ENCODE measurements at places on chromosomes 5 and 9.

DNA sequence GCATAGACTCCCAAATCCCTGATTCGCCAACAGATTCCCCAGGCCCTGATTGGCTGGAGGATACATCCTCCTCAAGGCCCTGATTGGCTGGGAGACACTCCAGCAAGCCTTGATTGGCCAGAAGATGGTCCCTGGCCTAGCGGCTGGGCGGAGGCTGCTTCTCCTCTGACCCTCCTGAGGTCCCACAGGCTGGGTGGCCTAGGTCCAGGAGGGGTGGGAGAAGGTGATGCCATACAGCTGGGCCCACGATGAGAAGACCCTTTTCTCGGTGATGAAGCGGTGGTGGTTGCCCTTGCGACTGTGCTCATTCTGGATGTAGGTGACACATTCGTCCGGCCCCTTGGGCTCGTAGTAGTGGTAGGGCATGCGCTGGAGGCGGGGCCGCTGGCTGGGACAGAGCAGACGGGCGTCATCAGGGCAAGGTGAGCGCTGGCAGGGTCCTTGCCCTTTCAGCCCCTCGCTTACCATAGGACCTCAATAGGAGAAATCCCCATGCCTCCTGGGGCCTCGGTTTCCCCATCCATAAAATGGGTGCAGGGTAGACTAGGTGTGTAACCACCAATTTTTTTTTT lies 9.0 kb upstream of the AK1 start:
- peak; percentile 59 for DNase-seq

DNA sequence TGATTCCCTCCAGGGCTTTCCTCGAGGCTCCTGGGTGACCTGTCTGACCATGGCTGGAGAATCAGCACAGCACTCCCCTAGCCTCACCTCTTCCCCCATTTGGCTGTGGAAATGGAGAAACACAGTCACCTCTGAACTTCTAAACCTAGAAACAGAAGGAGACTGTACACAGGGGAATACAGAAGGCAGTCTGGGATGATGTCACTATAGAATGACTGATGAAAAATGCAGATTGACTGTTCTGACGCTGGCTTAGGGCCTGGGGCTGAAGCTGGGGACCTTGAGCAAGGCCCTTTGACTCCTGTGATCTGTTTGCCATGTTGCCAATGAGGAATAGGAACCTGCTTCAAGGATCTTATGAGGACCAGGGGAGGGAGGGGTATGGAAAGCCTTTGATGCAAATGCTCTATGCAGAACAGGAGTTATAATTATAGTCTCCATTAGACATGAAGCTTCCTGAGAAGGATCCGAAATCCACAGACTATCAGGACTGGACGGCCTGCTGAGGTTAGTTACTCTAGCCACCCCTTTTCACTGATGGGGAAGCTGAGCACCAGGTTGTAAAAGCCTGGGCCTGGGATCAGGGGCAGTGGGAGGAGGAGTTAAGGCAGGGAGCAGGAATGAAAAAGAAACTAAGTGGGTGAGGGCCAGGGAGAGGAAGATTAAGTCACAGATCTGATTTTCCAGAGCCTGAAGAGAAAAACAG lies 24.4 kb upstream of the ANXA6 start:
- no peak for DNase-seq

GRCh38 chr9:94853887-94854286 lies 127.4 kb downstream of the AOPEP start:
- DNase-seq, result no peak

GRCh38 chr5:154868702-154869101 lies 10.3 kb downstream of the CNOT8 start:
- DNase-seq, result no peak

DNA sequence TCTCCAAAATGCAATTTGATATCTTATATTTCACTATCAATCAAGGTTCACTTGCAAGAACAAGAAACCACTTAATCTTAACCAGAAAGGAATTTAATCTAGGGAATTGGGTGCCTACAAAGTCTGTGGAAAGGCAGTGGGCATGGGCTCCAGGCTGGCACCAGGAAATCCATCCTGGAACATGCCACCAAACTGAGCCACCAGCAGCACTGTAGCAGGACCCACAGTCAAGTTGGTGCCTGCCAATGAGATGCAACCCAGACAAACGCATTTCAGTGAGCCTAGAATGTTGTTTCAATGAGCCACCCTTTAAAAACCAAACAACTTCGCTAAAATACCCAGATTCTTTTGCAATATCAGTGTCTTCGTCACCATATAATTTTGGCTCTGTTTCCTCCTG lies 71.1 kb downstream of the PRKACG start:
- DNase-seq, result no peak

- no peak for DNase-seq
These were observed 273.3 kb upstream of the ANKRD55 start for GRCh38 chr5:56506211-56506965.

- no peak for DNase-seq
These were observed 1.4 kb upstream of the GDNF start for GRCh38 chr5:37841203-37841602.

DNA sequence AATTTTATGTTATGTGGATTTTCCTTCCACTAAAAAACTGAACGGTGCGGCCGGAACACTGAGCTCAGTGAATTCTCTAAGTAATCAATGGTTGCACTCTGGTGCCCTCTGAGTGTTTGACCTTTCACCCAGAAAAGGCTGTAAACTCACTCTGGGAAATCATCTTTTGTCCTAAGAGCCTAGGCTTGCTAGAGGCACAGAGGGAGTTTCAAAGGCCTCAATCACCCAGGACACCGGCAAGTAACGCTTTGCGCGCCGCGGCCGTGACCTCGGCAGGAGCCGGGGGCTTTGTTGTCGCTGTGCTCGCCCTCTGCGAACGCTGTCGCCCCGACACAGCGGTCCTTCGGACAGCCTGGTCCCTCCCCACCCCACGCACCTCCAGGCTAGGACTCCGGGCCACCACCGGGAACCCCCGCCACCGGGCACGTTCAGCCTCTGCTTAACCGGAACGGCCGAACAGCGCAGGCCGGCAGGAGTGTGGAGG lies 703 bp downstream of the ISCA1 start:
- no peak for DNase-seq

GRCh38 chr9:126347093-126347492 lies 20.5 kb downstream of the MVB12B start:
- DNase-seq, result no peak

GRCh38 chr5:180130876-180131740 lies 59.5 kb upstream of the RNF130 start:
- DNase-seq, result peak; percentile 55

GRCh38 chr9:18905883-18906629 lies 127.0 kb downstream of the SAXO1 start:
- DNase-seq, result no peak

- DNase-seq, result no peak
These were observed 226.1 kb upstream of the NMUR2 start for GRCh38 chr5:152631221-152631620.

GRCh38 chr5:73514418-73514817 lies 16.2 kb downstream of the BTF3 start:
- DNase-seq, result no peak

DNA sequence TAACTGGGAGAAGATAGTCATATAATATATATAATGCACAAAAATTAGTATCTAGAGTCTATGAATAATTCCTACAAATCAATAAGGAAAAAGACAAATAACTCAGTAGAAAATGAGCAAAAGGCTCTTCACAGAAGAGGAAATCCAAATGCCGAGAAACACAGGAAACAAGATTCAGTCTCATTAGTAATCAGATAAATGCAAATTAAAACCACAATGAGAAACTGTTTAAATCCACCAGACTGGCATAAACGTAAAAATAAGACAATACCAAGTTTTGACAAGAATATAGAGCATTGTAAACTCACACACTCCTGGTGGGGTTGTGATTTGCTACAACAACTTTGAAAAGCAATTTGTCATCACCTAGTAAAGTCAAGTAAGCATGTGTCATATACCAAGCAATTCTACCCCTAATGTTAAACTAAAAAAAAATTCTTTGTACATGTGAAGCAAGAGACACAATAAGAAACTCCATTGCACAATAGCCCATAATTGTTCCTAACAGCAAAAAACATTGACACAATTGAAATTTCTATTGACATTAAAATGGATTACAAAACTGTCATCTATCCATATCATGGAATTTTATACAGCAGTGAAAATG lies 21.0 kb upstream of the UBLCP1 start:
- DNase-seq, result no peak

GRCh38 chr9:73470766-73471165 lies 319.1 kb downstream of the ANXA1 start:
- no peak for DNase-seq

DNA sequence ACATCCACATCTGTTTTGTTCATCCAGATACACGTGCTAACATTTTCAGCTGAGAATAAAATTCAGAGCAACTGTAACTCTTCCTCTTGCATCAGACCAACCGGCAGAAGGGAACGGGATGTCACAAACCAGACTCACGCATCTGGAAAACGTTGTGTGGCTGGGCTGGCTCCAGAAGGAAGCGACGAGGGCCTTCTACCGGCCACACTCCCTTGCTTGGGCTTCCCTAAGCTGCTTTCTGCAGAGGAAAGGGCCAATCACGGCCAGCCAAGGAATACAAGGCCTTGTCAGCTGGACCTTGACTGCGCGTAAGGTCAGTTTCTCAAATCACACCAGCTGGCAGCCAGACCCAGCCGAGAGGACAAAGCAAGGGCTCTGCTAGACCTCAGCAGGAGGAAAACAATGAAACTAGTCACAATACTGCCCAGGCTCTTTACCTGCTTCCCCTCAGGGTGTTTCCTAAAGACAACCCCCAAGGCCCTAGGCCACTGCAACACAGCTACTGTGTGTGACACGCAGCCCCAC lies 106.1 kb downstream of the THBS4 start:
- DNase-seq, result peak; percentile 79

DNA sequence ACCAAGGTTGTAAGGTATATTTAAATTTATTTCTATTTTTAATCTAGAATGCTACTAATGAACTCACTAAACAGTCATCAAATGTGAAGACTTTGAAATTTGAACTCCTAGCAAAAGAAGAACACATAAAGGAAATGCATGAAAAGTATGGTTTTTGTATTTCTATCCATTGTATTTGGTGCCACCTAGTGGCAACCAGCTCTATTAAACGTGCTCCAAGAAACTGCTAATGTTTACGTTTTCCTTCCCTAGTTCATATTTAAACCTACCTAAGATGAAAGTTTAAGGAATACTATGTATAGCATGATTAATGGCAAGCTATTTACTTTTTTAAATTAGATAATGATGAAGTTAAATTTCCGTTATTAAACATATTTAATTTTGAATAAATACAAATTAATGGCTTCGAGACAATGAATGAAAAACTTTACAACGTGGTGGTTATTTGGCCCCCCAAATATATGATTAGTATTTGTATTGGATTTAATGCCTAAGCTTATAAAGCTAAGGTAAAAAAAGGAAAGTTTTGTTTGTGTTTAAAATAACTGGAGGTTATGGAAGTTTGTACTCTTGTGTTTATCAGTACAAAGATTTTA lies 115.9 kb upstream of the SH3GL2 start:
- no peak for DNase-seq

DNA sequence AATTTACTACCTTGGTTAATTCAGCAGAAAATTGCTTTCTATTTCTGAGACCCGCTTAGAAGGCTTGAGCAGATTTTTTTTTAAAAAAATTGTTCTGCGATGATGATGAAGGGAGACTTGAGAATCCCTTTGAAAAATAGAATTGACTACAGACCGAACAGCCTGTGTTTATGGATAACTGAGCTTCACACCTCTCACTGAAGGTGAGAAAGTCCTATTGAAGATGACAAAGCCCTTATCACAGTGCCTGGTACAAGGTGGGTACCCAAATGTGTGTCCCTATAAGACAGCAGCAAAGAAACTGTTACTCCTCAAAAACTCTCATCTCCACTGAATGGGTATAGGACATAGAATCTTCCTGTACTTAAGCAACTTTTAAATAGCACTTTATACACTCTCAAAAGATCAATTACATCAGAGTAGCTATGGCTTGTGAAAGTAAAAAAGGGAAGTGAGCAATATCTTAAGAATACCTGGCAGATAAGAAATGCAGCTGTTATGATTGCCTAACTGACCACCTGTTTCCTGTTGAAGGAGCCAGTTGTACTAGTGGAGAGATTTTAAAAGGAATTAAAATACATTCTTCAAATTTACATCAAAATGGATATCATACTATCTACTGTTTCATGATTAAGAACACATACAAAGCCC lies 419.7 kb downstream of the CHSY3 start:
- no peak for DNase-seq

DNA sequence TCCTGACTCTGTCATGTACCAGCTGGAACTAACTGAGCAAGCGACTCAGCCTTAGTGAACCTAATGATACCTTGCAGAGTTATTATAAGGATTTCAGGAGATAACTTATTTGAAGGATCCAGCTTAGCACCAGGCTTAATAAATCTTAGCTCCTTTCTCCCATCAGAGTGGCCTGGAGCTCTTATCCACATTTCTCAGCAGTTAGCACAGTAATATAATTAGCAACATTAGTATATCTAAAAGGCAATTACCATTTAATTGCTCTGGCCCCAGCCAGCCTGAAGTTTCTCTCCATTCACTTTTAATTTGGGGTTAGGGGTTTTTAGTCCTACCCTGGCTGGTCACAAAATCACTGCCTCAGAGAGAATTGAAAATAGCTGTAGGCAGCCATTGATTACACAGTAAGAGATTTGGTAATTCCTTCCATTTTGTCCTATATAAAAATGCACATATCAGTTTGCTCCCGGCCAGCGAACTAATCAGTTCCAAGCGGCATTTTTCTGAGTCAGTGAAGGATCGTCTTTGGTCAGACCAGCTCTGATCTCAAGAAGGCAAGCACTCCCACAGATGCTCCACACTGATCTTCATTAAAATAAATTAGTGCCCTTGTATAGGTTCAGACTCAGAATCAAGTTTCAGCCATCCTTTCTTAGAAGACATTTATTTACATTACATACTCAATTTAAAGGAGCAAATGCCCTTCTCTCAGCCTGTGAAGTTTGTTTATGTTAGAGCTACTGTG lies 56.6 kb downstream of the SNCAIP start:
- no peak for DNase-seq

GRCh38 chr5:132772291-132773070 lies 4.6 kb downstream of the SEPTIN8 start:
- no peak for DNase-seq

DNA sequence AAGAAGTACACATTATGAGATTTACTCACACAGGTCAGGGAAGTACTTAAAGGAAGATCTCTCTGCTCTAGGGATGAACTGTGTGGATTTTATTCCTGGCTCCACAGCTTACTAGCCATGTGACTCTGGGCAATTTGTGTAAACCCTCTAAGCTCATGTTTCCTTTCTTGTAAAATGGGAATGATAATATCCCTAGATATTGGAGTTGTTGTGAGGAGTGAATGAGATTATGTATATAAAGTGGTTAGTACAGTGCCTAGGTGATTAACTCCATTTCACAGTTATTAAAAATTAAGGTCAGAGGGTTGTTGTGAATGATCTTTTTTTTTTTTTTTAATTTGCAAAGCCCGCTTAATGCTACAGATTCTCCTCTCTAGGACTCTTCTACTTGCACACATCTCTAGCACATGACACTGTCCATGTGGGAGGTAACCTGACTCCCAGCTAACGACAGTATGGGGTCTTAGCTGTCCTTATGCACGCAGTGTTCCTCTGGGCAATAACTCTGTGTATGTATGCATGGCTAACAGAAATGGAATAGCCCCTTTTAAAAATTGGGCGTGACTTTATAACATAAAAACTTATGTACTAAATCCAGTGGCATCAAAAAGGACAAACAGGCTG lies 23.9 kb upstream of the MYOT start:
- DNase-seq, result no peak

- DNase-seq, result no peak
These were observed 41.1 kb upstream of the DAP start for GRCh38 chr5:10801931-10802666.

GRCh38 chr5:159955056-159955624 lies 38.9 kb downstream of the ADRA1B start:
- DNase-seq, result no peak

- no peak for DNase-seq
These were observed 24.9 kb upstream of the CSNK1G3 start for GRCh38 chr5:123486951-123487655.

Measured in upper lobe of right lung (tissue), 1 donor.